ENCODE measurements at places on chromosomes 4 and X.

DNA sequence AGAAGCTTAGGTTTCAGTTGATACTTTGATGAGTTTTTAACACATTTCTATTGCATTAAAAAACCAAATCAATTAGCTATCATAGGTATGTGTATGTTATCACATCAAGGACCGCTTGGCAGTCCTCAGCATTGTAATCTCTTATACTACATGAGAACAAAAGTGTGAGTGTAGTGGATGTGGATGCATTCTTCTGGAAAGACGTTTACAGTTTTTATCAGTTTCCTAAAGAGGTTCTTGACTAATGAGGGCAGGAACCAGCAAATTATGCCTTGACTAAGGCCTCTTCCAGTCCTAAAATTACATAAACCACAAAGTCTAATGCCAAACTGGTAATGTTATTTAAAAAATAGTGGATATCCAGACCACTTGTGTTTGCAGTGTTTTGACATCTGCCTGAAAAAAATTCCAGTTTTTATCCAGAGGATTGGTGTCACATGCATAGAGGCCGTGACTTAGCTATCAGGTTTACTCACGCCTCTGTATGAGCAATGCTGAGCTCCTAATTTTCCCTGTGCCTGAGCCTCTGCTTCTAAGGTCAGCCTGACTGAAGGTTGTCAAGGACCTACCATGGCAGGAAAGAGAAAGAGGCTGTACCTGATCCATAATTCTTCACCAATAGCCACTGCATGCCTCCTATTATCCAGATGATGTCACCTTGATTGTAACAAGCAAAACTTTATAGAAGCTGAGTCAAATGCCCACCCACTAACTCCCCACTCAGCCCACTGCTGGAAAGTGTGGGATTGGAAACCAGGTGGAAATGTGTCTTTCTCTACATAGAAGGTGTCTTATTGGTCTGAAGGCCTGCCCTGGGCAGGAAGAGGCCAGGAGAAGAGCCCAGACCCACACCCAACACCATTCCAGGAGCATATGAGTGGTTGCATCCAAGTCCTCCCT lies 68.7 kb downstream of the ENPP6 start:
- no peak for DNase-seq

DNA sequence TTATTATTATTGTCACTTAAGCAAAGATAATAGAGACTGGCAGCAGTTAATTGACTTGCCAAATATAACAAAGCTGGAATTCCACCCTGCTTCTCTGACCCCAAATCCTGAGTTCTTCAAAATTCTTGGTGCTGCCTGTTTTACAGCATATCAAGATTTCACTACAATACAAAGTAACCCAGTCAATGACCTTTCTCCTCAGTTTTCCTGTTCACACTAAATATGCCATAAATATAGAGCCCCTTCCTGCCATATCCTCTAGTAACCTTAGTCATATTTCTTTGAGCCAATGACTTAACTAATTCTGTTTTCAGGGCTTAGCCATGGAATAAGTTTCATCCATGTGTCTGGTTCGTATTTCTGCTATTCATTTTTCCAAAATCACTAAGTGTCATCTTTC lies 315.3 kb upstream of the HS3ST1 start:
- DNase-seq: no peak

DNA sequence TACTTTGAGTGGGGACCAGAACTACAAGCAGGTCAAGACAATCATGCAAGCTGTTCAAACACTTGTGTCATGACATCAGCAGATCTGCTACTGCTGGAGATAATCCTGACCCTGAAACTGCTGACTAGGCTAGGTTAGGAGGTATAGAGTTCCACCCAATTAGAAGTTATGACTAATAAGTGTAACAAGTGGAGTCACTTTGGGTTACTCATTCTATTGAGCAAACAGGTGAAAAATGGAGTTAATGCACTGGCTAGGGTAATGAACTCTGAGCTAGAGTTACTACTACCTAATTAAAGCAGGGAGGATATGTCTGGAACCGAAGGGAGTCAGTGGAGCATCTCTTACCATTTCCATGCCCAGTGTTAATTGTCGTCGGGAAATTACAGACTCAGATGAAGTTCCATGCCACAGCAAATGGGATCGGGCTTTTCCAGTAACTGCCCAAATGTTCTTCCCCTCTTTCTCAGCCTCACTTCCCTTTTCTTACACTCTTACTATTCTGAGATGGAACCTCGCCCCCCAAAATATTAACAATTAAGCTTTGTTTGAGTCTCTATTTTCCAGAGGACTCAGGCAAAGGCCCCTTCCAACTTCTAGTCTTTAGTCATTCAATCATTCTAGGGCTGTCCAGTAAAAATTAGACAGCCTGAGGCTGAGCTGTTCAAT lies 19.8 kb upstream of the MANBA start:
- no peak for DNase-seq

- no peak for DNase-seq
Observed at GRCh38 chr4:140729344-140730049, 26.7 kb downstream of the TBC1D9 start.

DNA sequence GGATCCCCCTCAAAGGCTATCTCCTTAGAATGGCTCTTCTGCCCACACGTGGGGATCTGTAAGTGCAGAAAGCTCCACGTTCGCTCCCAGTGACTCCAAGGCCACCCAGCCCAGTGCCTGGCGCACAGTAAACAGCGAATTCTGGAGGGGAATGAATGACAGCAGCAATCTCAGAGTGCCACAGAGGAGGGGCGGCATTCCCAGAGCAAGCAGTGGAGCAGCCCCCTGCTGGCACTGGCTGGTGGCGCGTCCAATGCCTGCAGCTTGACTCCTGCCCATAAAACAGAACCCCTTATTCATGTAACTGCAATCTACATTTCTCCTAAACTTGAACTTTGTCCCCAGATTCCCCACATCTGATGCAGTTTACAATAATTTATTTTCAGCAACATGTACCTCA lies 6.9 kb upstream of the HELT start:
- no peak for DNase-seq

Data from GM06990 (cell line).